ENCODE measurements at places on chromosomes 7 and 10.

- no peak for DNase-seq
Measured at GRCh38 chr10:69559525-69559924, 13.7 kb downstream of the NEUROG3 start.

GRCh38 chr7:99108613-99109012 lies 35.3 kb downstream of the SMURF1 start:
- no peak for DNase-seq

DNA sequence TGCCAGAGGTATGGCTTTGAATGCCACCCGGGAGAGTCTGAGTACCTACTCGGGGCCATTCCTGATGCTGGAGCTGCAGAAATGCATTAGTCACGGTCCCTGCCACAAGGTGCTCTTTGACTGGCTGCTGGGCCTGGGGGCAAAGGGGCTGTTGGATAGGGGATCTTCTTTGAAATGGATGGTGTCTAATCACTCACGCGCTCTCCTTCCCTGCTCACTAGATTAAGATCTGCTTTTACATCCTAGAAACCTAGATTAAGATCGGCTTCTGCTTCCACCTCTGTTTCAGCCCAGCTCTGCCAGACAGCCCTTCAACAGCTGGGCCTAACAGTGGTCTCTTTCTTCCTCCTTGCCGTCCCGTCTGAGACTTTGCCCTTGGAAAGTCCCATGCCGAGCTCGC lies 57.2 kb downstream of the PAX2 start:
- DNase-seq = no peak

- DNase-seq = peak; percentile 20
Measured at GRCh38 chr10:101031128-101031795, at the start of the genes PDZD7 and SFXN3. TSS of gene PDZD7 (minus strand) at chr10:101031129. CDS start at chr10:101030219, 910 bp downstream. TSS of gene SFXN3 (plus strand) at chr10:101031234. CDS start at chr10:101034695, 3,461 bp downstream.

- DNase-seq = no peak
Measured at GRCh38 chr7:96212474-96212873, 109.4 kb downstream of the SLC25A13 start.

DNA sequence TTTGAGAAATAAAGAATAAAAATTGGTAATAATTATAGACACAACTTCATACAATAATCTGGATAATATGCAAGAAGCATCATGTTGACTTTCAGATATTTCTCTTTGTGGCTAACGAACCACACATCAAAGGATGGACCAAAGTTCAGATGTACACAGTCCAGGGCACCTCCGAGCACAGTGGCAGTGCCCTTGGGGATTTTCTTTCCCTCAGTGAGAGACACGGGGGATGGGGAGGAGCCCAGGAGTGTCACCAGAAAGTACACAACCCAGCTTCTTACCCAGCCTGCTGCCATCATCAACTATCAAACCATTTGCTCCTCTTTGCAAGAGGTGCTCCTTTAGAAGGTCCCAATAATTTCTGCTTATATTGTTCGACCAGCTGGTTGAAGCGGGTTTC lies 33.2 kb downstream of the RBM28 start:
- no peak for DNase-seq

GRCh38 chr7:117458977-117459583 lies 20.7 kb upstream of the CFTR start:
- no peak for DNase-seq

GRCh38 chr7:140526214-140526613 lies 46.9 kb upstream of the MKRN1 start:
- DNase-seq = no peak

- DNase-seq = no peak
Measured at GRCh38 chr7:102281785-102282184, 4.9 kb upstream of the SH2B2 start.

DNA sequence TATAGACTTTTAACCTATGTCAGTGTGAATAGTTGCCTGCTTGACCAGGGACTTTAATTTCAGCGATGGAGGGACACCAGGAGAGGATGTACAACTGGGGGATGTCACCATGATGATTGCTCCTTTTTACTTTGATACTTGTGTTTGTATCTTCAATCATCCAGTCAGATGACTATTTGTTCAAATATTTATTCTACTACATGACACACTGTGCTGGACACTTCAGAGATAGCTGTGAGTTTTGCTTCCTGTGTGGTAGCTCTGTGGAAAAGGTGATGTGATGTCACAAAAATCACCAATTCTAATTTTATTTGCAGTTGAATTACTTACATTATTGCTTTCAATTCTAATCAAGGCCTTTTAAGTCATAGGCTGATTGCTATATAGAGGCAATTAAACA lies 62.7 kb upstream of the CREB5 start:
- no peak for DNase-seq

DNA sequence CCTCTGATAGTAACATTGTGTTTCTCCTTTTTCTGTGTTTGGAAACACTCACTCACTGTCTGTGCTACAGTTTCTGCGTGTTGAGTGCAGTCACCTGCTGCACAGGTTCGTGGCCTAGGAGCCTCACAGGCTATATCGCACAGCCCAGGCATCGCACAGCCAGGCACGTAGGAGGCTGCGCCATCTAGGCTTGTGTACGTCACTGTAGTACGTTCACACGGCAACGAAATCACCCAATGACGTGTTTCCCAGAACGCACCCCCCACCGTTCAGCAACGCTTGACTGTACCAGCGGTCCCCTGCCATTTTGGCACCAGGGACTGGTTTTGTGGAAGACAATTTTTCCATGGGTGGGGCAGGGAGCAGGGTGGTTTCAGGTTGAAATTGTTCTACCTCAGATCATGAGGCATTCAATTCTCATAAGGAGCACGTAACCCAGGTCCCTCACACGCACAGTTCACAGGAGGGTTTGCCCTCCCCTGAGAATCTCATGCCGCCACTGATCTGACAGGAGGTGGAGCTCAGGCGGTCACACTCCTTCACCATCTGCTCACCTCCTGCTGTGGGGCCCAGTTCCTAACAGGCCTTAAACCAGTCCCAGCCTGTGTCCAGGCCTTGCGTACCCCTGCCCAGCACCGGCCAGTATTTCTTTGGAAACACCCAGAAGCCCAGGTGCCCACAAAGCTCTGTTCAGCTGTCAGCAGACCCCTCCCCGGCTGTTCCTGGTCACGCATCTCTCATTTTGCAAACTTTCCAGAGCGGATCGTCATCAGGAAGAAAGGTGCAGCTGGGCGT lies 23.2 kb upstream of the PRKAR1B start:
- DNase-seq = no peak

- DNase-seq = no peak
Measured at GRCh38 chr10:126597211-126597610, 73.3 kb downstream of the C10orf90 start.

DNA sequence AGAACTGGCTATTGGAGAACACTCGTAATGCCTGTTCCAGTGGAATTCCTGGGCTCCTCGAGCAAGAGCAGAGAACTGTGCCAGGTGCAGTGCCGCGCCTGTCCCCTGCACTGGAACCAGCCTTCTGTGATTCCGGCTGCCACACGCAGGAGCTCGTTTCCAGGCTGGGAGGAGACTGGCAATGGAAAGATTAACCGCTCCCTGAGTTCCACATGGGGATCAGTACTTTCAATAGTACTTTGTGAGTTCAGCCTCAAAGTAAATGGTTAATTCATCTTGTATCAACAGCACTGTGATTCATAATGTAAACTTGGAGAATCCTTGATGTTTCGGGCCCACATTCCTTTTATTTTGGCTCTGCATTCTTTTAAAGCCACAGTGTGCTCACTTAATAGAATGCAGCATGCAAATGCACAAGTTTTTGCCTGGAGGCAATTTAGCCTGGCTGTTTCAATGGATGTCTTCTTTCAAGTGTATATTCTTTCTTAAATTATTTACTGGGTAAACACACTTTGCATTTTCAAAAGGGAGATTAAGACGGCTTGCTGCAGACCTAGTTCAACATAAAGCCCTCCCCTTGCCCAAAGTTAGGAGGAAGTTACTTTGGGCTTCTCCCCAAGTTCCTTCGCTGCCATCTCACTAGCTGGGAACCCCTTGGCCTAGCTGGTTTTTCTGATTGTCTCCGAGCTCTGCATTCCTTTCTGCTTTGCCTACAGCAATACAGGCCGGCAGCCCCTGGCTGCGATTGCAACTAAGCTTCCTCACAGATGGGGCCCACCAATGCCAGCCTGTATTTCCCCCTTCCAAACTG lies 138.1 kb upstream of the TCF7L2 start:
- DNase-seq = no peak

- DNase-seq = no peak
Measured at GRCh38 chr7:32658034-32658433, 162.7 kb downstream of the AVL9 start.

- no peak for DNase-seq
Measured at GRCh38 chr7:7964250-7964649, 4.3 kb upstream of the GLCCI1 start.

- no peak for DNase-seq
Measured at GRCh38 chr10:88164471-88164870, 301.0 kb downstream of the PTEN start.

GRCh38 chr7:79979437-79979836 lies 155.2 kb upstream of the GNAI1 start:
- no peak for DNase-seq

Data from cortex of kidney (tissue), 1 donor.